ENCODE measurements at places on chromosomes 16 and 17.

DNA sequence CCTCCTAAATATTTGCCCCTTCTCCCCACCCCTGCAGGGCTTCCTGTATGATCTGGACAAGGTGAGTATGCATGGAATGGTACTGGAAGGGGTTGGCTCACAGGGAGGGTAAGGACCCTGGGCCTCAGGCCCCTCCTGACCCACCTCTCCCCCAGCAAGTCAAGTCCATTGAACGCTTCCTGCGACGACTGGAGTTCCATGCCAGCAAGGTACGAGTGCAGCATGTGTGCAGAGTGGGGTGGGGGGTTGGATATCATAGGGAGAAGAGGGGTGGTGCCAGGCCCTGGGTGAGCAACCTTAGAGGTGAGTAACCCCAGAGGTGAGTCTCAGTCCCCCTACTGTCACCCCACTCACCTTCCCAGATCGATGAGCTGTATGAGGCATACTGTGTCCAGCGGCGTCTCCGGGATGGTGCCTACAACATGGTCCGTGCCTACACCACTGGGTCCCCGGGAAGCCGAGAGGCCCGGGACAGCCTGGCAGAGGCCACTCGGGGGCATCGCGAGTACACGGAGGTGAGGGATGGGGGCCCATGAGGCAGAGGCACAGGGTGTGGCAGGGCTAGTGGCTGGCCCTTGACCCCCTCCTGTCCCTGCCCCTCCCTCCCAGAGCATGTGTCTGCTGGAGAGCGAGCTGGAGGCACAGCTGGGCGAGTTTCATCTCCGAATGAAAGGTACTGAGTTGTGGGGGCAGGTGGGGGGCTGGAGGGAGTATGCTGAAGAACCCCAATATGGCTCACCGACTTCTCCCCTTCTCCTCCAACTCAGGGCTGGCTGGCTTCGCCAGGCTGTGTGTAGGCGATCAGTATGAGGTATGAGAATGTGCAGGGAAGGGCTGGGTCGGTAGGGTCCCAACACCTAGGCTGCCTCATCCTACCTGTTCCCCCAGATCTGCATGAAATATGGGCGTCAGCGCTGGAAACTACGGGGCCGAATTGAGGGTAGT is 11.3 kb downstream of the RIPOR1 start:
- DNase-seq = no peak

GRCh38 chr17:78337244-78338109 is 22.4 kb downstream of the SOCS3 start:
- DNase-seq = no peak

DNA sequence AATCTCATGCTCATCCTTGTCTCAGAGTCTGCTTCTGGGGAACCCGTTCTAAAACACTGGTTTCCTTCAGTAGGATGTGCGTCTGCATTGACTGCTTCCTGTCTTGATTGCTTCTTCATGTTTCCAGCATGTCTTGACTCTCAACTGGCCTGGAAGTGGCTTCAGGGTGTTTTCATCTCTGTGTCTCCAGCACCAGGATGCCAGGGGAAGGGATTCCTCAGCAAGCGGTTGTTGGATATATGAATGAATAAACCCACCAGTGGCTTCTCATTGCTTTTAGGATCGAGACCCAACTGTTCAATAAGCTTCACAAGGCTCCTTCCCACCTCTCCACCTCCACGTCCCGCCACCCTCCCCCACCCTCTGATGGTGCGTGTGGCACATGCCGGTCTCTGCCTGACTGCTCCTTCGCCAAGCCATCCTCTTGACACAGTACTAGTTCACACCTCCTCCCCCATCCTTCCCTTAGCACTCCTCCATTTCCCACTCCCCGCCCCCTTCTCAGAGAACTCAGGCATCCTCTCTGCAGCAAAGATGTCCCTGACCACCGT is 14.1 kb upstream of the TNS4 start:
- DNase-seq = no peak

GRCh38 chr17:82924812-82925211 is 85.0 kb upstream of the ZNF750 start:
- no peak for DNase-seq

DNA sequence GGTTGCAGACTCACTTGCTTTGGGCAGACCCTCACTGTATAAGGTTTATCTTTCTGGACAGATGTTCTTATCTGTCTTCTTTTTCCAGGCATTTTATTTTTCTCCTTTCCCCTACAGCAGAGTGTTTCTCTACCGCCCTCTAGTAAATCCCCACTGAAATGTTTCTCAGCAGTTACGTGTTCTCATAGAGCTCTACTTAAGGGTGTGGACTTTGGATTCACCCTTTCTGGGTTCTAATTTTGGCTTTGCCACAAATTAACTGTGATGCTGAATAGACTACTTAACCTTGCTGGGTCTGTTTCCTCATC is 2.0 kb downstream of the ADAT1 start:
- peak; percentile 9 for DNase-seq

DNA sequence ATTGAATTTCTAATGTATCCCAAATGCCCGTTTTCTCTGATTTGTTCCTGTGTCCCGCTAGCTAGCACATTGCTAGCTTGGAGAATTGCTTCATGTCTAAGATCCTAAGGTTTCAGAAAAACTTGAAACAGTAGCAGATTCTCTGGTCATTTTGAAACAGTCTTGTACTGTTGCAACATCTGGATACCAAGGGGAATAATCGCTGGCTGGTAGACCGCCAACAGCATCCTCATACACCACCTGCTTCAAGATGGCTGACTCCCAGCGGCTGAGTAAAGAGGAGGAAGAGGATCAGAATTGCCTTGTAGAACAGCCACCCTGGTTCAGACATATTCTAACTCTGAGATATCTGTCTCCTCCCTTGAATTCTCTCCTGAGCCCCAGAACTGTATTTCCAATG is 226.7 kb upstream of the ELAC2 start:
- DNase-seq = no peak

- DNase-seq = no peak
Measured at GRCh38 chr16:45454-45853, 8.0 kb downstream of the POLR3K start.

DNA sequence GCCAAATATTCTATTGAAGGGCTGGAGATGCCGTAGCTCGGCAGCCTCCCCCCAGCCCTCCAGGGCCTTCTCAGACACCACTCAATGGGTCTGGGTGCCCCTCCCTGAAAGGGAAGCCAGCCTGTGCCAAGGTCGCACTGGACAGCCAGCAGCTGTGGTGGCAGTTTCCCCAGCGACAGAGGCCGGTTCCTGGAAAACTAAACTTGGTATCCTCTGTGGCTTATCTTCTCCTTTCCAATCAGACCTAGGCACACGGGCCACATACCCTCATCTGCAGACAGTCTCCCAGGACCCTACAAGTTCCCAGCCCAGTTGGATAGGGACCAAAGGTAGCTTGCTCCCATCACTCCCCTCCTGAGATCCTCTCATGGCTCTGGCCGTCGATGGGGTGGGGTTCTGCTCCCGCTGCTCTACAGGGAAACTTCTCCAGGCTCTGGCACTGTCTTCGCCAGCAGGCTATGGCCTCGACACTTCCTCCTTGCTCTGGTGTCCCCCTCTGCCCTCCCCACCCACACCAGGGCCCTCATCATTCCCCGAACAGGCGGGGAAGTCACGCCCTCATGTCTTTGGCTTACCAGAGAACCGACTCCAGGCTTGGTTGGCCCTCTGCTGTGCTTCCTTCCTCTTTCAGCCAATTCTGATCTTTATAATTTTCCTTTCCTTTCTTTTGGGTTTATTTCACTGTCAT is 18.3 kb upstream of the IL21R start:
- no peak for DNase-seq

- peak; percentile 71 for DNase-seq
Measured at GRCh38 chr17:61410141-61411010, 10.7 kb downstream of the TBX2 start.

DNA sequence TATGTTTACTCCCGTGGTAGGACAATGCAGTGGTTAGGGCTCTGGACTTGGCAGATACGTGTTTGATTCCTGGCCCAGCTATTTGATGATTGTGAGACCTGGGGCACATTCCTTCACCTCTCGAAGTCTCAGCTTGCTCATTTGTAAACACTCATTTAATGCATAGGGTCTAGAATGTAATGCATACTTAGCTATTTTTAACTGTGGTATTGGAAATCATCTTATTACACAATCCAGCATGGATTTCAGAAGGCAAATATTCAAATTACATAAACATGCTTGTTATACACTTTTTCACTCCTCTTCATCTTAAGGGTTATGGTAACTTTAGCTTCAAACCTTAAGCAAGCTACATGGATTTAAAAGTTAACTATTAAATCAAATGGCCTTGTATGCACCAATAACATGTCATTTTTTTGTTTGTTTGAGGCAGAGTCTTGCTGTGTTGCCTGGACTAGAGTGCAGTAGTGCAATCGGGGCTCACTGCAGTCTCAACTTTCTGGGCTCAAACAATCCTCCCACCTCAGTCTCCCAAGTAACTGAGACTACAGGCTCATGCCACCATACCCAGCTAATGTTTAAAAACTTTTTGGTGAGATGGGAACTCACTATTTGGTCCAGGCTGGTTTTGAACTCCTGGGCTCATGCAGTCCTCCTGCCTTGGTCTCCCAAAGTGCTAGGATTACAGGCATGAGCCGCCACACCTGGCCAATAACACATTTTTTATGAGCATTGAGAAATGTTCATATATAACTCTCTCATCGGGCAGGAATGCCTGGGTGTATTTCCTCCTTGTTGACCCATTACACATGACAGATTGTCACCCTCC is 52.5 kb downstream of the VAT1L start:
- no peak for DNase-seq

DNA sequence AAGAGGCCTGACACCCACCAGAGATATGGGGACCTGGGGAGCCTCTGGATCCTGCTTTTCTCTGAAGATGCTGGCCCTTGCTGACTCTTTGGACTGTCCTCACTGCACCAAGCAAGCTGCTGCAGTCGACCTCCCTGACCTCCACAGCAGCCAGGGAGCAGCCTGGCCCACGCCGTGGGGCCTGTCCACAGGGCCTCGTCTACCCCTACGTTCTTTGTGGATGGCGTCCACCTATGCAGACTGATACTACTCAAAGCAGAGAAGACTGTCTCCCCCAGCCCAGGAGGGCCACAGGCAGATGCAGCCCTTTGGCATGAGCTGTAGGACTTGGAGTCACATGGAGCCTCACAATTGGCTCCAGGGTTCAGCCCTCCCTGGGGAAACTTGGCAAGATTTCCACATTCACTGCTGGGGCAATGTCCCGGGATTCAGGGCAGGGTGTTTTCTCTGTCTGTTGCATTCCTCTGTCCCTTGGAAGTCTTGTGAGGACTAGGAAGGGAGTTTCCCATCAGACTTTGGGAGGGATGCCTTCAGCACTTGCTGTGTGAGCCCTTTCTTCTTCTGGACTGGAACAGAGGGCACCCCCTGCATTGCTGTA is 152.2 kb downstream of the NTN1 start:
- no peak for DNase-seq

- DNase-seq = no peak
Measured at GRCh38 chr17:3956327-3956957, 7.8 kb downstream of the ATP2A3 start.

- DNase-seq = peak; percentile 93
Measured at GRCh38 chr16:48126801-48127644, 28.8 kb downstream of the ABCC12 start.

DNA sequence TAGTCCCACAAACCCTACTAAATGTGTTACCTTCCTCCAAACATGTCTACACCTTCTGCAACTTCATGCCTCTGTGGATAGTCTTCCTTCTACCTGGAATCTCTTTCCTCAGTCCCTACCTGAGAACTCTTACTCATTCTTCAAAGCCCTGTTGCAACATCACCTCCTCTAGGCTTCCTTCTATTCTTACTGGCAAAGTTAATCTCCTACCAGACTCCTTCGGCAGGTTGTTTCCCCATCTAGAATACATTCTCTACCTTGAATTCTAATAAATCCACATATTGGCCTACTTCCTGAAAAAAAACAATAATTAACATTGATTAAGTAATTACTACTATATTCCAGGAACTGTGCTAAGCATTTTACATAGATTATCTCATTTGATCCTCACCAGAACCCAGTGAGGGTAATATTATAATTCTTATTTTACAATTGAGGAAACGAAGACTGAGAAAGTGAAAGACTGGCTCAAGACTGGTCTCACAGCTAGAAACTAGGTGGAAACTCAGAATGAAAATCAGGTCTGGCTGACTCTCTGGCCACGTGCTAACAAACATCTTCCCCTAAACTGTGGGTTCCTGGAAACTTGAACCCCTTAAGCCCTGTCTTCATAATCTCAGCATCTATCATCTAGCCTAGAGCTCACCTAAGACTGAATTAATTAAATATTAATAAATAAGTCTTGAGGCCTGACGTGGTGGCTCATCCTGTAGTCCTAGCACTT is 4.6 kb upstream of the STAT3 start:
- no peak for DNase-seq

GRCh38 chr17:82056729-82057621 is 5.3 kb downstream of the GPS1 start:
- DNase-seq = no peak

DNA sequence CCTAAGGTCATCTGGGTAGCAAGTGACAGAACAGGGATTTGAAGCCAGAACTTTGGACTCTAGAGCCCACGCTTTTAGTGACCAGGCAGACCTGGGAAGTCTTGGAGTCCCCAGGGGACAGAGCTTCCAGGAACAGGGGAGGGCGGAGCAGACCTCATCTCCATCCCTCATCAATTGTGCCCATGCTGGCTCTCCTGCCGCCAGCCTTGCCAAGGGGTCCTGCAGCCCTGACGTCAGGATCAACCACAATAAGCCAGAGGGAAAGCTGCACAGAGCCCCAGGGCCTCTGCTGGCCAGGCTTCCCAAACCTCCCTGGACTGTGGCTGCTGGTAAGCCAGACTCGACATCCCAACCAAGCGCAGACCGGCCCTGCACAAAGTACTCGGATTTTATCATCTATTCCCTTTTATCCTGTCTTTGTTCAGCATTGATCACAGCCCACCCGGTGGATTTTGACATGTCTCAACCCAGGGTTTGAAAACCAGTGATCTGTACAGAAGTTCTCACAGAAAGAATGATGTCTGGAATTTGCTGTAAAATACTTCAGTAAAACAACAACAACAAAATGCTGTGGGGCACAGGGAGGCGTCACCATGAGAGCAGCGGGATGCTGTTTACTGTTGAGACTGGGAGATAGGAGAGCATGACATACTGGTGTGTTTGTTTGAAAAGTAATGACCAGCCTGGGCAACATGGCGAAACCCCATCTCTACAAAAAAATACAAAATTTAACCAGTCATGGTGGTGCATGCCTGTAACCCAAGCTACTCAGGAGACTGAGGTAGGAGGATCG is 11.8 kb downstream of the C16orf74 start:
- DNase-seq = no peak

DNA sequence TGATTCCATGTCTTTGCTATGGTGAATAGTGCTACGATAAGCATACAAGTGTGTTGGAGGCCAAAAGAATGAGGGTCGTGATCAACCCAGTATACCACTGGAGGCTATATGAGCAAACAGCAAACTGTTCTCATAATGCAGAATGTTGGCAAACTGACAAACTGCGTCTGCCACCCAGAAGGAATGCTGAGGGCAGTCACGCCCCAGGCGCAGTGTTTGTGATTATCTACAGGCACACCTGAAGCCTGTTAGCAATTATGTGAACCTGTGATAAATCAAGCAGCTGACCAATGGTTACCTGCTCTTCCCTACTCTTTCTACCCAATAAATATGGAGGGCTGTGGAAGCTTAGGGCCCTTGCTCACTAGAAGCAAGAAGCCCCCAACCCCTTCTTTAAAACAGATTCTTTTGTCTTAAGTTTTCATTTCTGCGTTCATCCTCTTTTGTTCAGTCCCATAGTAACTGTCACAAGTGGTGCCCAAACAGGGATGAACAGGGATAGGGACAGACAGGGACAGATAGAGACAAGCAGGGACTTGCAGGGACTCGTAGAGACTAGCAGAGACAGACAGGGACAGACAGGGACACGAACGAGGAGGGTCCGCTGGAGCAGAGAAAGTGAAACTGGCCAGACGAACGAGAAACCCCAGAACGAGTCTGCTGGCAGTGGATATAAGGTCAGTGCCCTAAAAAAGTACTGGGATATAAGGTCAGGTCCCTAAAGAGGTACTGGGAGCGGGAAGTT is 25.1 kb downstream of the CD300LG start:
- no peak for DNase-seq
